Suprapubic skin (tissue), 4 donors: ENCODE measurements at places on chromosomes 2 and 18.

- DNase-seq, result no peak
These were observed 90.7 kb downstream of the INO80D start for GRCh38 chr2:205995260-205995659.

DNA sequence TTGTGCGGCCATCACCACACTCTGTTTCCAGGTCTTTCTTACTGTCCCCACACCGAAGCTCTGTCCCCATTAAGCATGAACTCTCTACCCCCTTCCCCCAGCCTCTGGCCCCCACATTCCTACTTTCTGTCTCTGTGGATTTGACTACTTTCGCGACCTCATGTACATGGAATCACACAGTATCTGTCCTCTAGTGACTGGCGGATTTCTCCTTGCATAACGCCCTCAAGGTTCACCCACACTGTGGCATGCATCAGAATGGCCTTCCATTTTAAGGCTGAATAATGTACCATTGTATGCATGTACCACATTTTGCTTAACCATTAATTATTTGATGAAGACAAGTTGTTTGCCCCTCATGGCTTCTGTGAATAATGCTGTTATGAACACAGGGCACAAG is 467.6 kb upstream of the HS6ST1 start:
- no peak for DNase-seq

DNA sequence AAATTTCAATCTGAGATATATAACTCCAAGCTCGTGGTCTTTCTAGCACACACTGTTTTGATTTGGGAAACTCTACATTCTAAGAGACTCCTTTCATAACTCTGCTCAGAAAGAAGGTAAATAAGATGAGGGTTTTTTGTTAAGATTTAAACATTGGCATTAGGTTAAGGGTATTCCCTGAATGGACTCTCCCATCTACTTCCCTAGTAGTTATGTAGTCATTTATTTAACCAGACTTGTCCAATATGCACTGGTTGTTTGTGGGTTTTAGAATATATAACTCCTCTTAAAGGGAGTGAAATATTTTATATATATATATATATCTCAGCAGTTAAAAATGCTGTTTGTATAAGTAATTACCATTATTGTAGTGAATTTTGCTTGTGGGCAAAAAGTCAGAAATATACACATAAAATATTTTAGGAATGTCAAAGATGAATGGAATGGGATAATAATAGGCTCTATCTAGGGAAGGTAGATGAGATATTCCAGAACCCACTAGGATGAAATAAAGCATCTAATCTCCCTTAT is 61.5 kb upstream of the WDR75 start:
- DNase-seq, result no peak

GRCh38 chr18:41378598-41378997 is 576.4 kb upstream of the PIK3C3 start:
- DNase-seq, result no peak

- DNase-seq, result no peak
These were observed 383.9 kb downstream of the ARHGAP15 start for GRCh38 chr2:143513081-143513480.

- DNase-seq, result no peak
These were observed 685.8 kb upstream of the HS6ST1 start for GRCh38 chr2:129004485-129004884.

DNA sequence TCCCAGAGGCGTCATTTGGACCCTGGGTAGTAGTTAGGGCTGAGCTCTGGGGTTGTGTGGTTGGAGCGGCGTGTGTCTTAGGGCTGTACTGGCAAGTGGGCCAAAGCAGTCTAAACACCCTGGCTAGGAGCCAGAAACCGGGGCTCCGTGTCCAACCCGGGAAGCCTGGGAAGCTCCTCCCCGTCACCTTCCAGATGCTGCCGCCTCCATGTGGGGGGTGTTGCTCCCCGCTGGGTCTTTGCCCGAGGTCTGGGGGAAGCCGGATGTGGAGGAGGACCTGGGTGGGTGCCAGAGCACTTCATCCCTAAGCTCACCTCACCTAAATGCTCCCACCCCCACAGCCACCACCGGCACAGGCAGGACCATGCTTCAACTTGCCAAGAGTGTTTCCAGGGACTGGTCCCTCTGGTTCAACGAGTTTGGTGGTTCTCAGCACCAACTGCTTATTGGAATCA is 25.4 kb downstream of the TET3 start:
- DNase-seq, result no peak

GRCh38 chr2:9737053-9737875 is 106.0 kb upstream of the TAF1B start:
- DNase-seq, result no peak
